ENCODE measurements at places on chromosomes 5 and 9. TPM values are rescaled to one million over a fixed set of nuclear protein-coding genes. Genes with fewer than 3 reads are reported as not detected.

DNA sequence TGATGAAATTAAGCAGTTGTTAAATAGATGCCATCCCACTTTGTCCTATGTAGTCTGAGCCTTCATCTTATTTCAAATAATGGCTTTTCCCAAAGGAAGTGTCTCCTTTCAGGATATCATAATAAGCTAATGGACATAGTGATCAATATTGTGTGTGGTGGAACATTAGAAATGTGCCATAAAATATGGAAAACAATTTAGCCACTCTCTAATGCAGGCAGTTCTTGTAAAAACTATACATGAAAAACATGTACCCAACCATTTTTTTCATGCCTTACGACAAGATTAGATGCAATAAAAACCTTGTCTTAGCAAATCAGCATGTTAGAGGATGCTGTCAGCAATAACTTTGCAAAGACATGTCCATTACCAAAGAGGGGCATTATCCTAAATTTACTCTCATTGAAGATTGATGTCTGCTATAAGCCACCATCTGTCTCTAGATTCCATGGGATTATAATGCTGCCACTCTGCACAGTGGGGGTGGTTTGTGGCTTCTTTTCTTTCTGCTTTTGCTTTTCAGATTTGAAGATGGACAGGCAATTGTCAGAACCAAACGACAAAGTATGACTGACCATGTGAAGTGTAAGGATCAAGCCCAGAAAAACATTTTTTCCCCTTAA, 724.0 kb upstream of the ZNF608 start:
- DNase-seq, result no peak

Gene CAMK2A
- total RNA-seq, result 0.38 TPM

DNA sequence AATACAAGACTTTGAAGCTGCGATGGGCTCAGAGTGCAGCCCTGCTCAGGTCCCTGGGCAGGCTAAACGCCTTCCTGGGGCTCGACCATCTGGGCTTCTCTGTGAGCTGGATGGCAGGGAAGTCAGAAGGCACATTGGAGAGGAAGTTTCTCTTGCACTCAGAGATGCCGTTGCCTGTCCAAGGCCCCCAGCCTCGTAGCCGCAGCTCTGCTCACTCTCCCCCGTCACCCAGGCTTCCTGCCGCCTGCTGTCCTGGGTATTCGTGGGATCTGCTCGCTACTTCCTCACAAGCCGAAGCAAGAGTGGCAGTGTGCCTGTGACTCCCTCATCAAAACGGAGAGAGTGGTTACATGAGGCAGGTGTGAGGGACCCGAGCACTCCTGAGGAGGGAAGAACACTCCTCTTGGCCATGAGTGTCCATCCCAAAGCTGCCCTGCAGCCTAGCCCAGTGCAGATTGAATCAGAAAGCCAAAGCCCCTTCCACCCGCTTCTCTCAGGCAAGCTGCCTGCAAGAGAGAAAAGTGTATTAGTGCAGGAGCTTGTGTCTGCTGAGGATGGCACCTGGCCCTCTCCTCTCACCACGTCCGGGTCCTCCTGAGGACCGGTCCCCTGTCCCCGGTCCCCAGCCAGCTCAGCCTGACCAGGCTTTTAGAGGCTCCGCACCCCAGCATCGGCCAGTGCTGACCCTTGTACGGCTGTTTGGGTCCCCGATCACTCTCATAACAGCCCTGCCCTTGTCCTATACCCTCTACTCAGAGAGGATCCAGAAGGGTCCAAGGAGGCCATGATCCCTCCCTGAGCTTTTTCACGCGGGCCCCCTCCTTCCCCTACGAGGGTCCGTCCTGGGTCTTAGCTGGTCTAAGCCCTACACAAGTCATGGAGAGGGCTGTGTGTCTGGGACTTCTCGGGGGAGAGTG, 7.3 kb downstream of the FCN2 start:
- DNase-seq, result no peak

DNA sequence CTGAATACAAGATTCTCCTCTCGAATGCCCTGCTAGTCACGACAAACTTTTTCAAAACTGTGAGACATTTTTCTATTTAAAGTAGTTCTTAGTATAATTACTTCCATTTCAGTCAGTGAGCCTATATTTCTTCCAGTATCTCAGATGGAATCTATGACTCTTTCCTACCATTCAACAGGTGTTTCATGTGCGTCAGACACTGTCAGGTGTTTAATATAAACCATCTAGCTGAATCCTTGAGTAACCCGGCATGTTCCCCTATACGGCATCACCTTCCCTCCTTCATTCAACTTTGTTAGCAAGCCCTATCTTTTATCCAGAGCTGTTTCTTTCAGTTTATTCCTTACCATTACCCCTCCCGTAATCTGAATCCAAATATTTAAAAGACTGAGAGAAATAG, 418.8 kb downstream of the RAB3C start:
- no peak for DNase-seq

DNA sequence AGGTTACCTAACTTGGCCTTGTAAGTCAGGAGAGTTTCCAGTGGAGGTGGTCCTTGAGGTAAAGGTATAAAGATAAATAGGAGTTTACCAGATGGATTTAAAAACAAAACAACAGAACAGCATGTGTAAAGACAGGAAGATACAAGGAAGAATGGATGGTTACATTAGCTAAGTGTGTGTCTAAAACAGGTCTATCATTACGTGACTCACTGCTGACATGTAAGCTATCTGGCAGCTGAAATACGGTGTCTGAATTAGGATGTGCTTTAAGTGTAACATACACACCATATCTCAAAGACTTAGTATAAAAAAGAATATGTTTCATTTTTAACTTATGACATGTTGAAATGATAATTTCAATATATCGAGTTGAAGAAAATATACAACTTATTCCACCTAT, 405.1 kb upstream of the ADAMTSL1 start:
- DNase-seq, result no peak

DNA sequence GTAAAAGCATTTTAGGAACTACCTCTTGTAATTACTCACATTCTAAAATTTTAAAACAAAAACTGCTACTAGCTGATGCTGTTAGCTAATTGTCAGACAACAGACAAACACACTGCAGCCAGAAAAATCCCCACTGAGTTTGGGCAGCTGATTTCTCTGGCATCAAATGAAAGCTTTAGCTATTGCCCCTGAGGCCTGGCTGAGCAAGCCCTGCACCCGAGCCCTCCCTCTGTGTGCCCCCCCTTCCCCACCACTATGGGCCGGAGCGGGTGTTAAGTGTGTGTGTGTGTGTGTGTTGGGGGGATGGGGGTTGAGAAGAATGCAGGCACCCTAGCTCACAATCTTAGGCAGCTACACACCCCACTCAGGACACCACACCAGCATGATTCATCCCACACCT, 2.4 kb downstream of the NEUROG1 start:
- no peak for DNase-seq

Gene ACOT12
- not detected for total RNA-seq

- DNase-seq, result no peak
Measured at GRCh38 chr9:130527651-130528310, 51.6 kb upstream of the FUBP3 start.

- DNase-seq, result no peak
Measured at GRCh38 chr5:170570476-170570875, 66.7 kb downstream of the KCNIP1 start.

Gene SLIT3
- total RNA-seq, result 0.80 TPM

Gene TMEM252
- not detected for total RNA-seq

GRCh38 chr5:111954516-111955395, 197.8 kb upstream of the NREP start:
- no peak for DNase-seq

Gene ASPN
- total RNA-seq, result not detected

DNA sequence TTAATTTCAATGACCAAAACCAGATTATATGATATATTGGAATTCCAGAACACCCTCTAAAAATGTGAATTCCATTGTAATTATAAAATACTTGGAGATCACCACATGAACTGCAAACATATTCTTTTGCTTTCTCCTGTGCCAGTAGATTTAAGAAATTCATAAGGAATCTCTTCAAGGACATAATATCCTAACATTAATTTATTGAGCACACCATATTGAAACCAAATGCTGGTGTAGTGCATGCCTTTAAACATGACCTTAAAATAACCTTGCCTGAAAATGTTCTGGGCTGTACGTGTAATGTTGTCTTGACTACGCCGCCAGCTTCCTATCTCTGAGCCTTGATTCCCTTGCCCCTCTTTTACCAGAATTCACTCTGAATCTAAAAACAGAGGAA, 205.0 kb upstream of the ACTBL2 start:
- DNase-seq, result no peak

DNA sequence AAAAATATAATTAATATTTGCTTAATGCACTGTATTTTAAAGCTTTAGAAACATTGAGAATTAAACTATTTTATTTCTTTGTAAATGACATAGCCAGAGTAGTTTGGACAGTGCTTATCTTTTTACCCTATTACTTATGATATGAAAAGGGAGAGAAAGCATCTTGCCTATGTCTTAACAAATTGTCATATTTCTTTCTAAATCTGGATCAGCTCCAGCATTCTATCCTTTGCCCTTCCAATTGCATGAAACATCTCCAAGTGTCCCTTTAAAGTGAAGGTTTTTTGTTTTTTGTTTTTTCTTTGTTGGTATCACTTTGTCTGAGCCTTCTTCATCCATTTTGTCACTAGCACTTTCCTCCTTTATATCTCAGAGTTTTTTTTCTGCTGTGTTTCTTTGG, 511.6 kb upstream of the FAM174A start:
- DNase-seq, result no peak

Gene ABO
- total RNA-seq, result 4.2 TPM

GRCh38 chr5:62284946-62285891, 20.8 kb upstream of the KIF2A start:
- peak; percentile 51 for DNase-seq

GRCh38 chr5:115413651-115414050, 117.2 kb upstream of the CCDC112 start:
- DNase-seq, result no peak

Gene POLR3G
- total RNA-seq, result 1.4 TPM

Gene HTR1A
- total RNA-seq, result not detected

Data from natural killer cell (primary cell).